Karpas-422 (cell line): ENCODE measurements at places on chromosomes 11 and 22. TPM values are rescaled to one million over a fixed set of nuclear protein-coding genes. Genes with fewer than 3 reads are reported as not detected.

Gene RIMBP3C
- total RNA-seq: 0.65 TPM in 1 of 2 replicates, not detected in the other

GRCh38 chr11:77470504-77470903, 3.4 kb downstream of the PAK1 start:
- no peak for DNase-seq

GRCh38 chr11:6608726-6609501, 3.1 kb downstream of the TAF10 start:
- DNase-seq: no peak

DNA sequence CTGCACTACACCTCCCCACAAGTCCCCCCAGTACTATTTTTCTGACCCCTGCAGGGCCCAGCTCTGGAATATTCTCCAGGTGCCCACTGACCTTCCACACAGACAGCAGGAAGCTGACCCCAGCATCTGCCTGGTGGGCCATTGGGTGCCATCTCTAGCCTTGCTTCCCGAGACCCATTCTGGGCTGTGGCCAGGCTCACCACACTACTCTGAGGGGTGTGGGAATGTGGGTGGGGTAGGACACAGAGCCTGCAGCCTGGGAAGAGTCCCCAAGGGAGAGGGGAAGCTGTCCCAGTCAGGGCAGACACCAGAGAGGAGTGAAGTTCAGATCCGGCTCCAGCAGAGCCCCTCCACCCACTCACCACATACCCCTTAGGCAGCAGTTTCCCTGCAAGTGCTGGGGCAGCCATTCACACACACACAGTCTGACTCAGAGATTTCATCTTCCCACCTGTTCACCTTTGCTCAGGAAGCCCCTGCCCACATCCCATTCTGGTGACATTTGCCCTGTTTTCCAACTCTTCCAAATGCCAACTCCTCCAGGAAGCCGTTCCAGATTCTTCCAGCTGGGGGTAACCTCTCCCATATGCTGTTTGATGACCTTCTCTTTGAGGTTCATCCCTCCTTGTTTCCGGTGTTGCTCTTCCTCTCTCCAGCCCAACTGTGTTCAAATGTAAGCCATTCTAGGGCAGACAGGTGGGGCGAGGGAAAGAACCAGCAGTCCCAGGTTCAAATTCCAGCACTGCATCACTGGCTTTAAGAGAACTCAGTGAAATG, 1.9 kb downstream of the SLCO2B1 start:
- DNase-seq: no peak
